ENCODE measurements at places on chromosomes 1 and 21.

- DNase-seq: peak; percentile 10
These were observed 266.7 kb upstream of the GREM2 start for GRCh38 chr1:240878631-240879030.

DNA sequence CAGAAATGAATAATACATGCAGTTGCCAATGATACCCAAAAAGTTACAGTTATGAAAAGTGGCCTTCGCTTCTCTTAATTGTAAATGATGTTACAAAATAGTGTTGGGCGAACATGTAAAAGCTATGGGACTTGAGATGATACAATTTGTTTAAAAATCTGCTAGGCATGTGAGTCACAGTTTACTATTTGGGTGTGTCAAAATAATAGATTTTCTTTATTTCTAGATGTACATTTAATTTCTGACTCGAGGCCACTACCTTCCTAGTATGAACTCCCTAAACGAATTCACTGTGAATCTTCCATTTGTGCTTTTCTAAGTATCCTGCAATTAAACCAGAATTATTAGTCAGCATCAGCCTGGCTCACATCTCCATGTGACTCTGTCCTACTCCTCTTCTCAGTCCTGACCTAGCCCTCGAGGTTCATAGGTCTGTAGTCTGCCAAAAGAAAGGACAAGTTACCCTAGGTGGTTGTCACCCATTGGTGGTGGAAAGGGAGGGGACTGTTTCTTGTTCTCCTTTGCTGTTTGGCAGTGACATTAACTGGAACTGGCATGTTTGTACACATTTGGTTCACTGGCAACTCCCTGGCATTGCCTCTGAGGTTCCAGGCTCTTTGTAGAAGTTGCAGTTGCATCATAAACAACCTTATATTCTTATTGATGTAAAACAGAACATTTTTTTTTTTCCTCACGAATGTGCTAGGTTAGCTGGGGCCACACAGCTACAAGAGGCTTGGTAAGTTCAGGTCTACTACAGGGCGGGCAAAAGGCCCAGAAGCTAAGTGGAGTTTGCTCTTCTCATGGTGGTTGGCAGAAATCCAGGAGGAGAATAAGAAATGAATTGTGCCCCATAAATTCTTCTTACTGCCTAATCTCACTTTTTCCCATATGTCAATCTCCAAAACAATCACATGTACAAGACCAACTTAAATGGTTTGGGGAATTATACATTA, 746.5 kb upstream of the ADAMTS5 start:
- no peak for DNase-seq

GRCh38 chr1:119912963-119913362, 16.6 kb upstream of the ADAM30 start:
- DNase-seq: no peak

GRCh38 chr1:154957091-154957657, 1.3 kb upstream of the PBXIP1 start:
- no peak for DNase-seq

DNA sequence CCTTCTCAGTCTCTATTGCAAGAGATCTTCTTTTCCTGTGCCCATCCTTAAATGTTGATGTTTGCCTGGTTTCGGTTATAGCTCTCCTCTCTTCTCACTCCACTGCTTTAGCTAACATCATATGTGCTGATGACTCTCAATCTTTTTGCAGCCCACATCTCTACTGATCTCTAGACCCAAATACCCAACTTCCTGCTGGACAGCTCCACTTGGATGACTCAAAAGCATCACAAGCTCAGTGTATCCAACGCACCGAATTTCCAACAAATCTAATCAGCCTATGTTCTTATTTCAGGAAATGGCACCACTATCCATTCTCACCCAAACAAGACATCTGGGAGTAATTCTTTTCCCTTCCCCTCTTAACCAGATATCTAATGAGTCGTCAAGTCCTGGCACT, 79.1 kb upstream of the ARTN start:
- no peak for DNase-seq

GRCh38 chr1:206706298-206706791, 21.6 kb downstream of the MAPKAPK2 start:
- peak; percentile 85 for DNase-seq

DNA sequence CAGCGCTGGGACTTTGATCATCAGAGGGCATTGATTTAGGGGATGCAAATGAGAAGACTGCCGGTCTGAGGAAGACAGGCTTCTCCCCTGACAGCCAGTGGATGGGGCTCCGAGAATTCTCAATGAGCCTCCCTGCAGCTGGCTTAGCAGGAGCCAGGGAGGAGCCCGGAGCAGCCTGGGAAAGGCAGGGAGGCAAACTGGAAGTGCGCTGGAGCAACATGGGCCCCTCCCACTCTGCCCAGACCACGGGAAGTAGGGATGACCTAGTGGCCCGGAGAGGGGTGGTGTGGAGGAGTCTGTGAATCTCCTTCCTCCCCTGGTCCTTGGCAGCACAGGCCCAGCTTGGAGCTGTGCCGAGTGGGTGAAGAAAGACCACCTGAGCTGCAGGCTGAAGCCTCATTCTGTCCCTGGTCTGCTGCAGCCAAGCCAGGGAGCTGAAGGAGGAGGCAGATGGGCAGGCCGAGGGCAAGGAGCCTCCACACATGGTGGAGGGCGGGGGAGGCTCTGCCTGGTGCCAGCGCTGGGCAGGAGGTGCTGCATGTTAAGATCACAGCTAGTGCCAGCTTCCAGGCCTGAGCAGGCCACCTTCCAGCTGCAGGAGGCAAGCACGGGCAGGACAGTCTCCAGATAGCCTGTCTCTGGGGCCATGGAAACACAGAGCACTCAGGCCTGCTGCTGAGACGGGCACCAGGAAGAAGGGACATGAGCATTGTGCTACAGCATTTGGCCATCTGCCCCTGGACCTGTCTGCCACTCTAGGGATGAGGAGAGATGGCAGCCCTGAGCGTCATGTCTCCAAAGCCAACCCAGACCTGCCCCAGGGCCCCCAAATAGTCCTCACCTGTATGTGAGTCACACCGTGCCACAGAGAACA, 12.2 kb upstream of the CLSTN1 start:
- DNase-seq: peak; percentile 49

DNA sequence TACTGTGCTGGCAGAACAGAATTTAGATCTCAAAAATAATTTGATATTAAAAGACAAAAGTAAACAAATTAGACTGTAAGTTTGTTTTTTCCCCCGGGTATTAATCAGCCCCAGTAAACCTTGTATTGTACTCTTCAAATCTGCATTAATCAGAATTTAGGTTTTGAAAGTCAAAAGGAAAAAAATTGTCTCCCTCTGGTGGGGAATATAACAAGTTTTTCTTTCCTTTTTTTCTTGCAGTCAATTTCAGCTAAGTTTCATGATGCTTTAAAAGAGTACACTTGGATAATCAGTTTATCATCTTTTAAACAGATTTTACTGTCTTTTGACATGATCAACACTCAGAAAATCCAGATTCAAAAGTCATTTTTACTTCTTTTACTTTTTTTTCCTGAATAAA, 134.5 kb upstream of the PKN2 start:
- DNase-seq: peak; percentile 4

GRCh38 chr1:115929881-115930280, 46.4 kb upstream of the SLC22A15 start:
- peak; percentile 91 for DNase-seq

GRCh38 chr1:117370071-117370470, 2.8 kb downstream of the MAN1A2 start:
- DNase-seq: no peak

DNA sequence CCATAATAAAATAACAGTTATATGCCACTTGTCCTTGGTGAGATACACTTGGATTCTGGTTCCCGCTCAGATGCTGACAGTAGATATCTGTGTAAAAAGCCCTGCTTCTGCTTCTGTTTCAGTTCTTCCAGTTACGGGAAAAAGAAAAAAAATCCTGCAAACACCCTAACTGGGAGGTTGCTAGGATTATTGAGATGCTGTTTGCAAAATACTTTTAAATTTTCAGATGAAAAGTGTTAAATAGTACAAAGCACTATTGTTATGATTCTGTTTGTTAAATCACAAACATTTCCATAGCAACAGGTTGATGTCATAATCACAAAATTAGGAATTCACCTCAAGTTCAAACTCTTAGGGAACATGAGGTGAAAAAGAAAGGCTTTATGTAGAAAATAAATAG, 232.3 kb downstream of the HMCN1 start:
- no peak for DNase-seq

DNA sequence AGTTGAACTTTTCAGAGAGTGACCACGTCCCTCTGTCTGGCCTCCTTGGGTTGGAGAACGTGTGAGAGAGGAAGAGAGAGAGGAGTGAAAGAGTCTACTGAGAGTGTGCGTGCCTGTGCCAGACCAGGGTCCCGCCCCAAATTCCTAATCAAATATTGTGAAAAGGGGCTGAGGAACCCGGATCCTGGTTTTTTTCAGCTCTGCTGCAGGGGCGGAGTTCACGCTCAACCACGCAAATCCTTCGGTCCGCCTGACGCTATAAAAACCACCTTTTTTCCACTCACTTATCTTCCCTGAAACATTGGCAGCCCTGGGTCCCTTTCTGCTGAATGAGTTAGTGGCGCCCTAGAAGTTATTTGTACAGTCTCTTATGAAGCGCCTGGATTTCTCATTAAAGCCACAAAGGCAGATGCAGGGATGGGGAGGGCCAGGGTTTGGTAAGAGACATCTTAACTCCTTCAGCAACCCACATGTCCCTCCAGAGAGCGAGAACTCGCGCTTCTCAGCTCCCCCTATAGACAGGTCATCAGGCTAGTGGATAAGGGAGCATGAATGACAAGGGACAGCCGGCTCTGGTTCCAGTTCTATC, at the start of gene FMOD:
TSS of gene FMOD (minus strand) at position 86 of the 589 bp plus-strand sequence. CDS start 2,852 bp downstream, outside the sequence.
- peak; percentile 43 for DNase-seq

DNA sequence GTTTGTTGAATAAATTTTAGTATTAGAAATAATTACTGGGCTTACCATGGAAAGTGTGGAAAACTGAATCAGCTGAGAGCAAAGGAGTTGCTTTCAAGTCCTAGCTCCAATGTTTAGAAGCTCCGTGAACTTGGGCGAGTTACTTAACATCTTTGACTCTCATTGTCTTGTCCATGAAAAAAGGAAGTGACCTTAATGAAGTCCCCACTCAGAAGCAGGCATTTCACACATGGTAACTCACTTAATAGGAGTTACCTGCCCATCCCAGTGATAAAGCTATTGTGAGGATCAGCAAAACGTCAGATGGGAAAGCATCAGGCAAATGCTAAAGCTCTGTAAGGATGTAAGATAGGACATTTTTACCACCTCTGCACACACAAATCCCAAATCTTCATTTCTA, 34.0 kb upstream of the GADD45A start:
- DNase-seq: no peak

DNA sequence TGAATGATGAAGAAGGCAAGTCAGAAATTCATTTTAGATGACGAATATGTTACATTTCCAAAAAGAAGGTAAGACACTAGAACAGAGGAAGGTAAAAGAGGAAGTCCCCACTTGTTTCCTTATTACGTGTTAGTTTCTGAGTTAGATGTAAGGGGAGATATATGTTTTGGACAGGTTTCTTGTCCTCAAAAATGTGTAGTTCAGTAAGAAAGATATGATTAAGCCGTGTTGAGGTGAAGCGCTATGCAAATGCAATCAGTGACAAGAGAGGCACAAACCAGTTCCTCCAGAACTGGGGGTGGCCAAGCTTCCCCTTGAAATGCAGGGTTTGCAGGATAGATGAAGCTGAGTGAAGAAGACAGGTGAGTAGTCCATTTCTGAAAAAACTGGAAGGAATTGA, 293.3 kb upstream of the RUNX1 start:
- DNase-seq: no peak

- DNase-seq: peak; percentile 90
These were observed 1.4 kb downstream of the SLC22A15 start for GRCh38 chr1:115977499-115978258.

DNA sequence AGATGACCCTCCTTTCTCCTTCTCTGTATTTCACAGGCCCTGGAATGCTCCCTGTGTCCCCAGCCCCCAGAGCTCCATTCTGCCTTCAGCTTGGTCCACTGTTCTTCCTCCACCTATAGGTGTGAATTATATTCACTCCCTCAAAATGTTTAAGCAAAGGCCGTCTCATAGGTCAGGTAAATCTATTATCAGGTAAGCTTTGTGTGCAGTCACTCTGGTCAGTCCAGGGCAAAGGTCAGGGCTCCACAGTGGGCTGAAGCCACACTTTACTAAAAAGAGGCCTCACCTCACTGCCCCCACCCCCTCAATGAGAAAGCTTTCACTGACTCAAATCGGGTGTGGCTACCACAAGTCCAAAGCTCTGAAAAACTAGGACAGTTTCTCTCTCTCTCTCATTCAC, 65.9 kb downstream of the DNTTIP2 start:
- no peak for DNase-seq

GRCh38 chr1:167599957-167600581, 30.0 kb upstream of the RCSD1 start:
- peak; percentile 47 for DNase-seq

- peak; percentile 43 for DNase-seq
These were observed 63.7 kb downstream of the ZC3H11B start for GRCh38 chr1:219549215-219549614.

DNA sequence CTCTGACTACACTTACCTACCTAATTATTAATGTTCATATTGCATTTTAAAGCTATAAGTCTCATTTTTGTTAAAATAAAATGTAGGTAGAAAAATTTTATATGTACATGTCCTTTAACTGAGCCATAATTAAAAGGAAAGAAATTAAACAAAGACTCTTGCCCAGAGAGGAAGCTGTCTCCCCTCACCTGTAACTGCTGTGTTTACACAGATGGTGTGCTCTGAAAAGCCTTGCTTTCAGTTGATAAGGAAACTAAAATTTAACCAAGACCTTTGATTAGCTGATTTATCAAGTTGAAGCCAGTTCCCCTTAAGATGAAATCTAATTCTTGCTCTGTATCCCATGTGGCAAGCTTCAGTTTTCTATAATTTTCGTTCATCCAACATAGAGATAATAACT, 213.5 kb downstream of the LYPLAL1 start:
- DNase-seq: no peak

DNA sequence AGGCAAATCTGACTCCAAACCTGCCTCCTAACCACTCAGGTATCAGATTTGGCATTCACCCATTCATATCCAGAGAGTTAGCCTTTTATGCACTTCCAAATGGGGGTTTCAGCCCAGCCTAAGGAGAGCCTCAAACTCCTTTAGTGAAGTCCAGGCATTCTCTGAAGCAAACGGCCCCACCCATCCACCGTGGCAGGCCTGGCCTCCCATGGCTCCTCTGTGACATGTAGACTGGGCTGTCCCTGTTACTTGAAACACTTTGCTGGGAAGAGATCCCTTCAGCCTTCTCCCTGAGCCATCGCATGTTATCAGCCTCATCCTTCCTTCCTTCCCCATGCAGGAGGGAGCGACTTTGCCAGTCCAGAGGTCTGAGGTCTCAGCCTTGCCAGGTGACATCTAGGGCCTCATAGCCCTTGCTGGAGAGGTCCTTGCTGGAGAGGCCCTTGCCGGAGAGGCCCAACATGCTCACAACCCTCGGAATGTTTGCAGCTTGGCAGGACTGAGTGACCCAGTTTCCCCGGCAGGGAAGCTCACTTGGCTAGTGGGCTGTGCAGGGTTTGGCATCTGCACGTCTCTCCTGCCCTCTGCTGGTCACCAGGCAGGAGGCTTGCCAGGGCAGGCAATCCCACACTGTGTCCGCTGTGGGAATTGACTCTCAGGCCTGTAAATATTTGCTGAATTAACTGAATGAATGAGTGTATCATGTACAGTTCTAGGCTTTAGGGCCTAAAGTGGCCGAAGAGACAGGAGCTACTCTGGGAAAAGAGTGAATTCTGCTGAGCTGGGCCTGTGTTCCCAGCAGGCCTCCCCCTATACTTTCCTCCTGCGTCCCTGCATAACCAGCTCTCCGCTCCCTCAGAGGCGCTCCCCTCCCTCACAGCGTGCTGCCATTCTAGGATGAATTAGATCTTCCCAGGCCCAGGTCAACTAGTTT, 26.7 kb upstream of the RBM15 start:
- DNase-seq: peak; percentile 91

All from foreskin fibroblast (primary cell).